Stimulated activated CD8-positive, alpha-beta memory T cell treated with anti-CD3 and anti-CD28 coated beads, Interleukin-4, amount 100 ng/mL, for 1 hour (primary cell): ENCODE measurements at places on chromosomes 3 and 15.

- no peak for DNase-seq
Observed at GRCh38 chr15:51751697-51752683, 593 bp downstream of the TMOD2 start.

DNA sequence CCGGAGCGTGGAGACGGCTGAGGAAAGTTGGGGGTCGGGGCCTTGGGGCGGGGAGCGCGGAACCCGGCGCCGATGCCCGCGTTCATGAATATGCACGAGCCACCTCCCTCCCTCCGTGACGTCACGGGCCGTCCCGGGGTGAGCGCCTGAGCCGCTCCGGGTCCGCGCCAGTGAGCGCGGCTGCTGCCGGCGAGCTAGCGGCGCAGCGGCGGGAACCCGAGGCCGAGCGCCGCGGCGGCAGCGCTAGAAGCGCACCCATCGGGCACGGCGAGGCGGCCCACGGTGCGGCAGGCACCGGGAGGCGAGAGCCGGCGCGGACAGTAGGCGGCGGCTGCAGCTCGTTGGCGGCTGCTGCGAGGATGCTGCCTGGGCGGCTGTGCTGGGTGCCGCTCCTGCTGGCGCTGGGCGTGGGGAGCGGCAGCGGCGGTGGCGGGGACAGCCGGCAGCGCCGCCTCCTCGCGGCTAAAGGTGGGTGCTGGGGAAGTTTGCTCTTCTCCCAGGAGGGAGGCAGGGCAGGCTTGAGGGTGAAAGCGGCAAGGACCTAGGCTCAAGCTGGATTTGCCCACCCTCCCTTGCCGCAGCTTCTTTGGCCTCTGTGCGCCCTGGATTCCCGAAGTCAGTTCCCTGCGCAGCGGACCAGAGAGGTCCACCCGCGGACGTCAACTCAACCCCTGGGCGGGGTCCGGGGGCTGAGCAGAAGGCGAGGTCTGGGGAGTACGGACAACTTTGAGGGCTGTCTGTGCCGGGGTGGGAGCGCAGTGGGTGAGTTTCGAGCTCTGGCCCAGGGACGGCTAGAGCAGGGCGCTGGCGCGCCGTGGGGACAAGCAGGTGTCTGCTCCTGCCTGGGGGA, at the start of gene CLSTN2:
CLSTN2 (plus strand) TSS at position 170 of the 850 bp plus-strand sequence.
- DNase-seq: no peak

DNA sequence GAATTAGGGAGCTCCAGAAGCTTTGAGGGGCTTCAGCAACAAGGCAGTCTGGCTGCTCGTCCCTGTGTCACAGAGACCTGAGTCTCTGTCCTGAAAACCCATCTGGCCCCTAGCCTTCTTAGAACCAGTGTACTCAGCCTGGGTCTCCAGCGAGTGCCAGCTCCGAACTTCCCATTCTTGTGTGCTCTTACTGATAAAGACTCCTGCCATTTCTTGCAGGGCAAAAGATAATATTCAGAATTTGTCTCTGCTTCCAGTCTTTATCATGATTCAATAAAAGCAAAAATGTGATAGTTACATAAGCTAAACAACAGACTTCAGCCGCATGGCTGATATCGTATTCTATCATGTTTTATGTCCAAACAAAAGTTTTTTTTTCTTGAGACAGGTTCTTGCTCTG, 36.0 kb upstream of the BCL2A1 start:
- no peak for DNase-seq

DNA sequence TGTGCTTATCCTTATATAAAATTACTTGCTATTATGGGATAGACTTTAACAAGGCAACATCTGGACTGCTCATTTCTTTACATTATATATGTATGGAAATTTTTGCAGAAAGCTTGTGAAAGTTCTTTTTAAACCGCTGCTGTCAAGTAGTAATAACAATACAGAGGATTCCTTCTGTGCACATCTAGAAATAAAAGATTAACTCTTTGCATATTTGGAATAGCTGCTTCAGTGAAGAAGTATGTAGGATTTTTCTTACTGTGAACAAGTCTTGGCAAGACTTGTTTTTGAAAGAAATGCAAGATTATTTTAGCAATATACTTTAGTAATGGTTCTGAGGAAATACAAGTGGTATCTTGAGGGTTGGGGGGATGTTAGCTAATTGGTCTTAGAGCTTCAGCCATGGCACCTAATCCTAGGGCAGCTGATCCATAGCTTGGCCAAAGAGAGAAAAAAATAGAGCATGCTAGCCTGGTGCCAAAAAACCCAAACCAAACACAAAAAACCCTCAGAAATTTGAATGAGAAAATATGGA, 4.3 kb downstream of the PRKCI start:
- DNase-seq: no peak

- no peak for DNase-seq
Observed at GRCh38 chr3:39982665-39983357, 173.4 kb downstream of the MYRIP start.

GRCh38 chr3:172312001-172312400, 136.3 kb downstream of the GHSR start:
- no peak for DNase-seq

- no peak for DNase-seq
Observed at GRCh38 chr15:79849789-79850188, 47.0 kb downstream of the MTHFS start.

DNA sequence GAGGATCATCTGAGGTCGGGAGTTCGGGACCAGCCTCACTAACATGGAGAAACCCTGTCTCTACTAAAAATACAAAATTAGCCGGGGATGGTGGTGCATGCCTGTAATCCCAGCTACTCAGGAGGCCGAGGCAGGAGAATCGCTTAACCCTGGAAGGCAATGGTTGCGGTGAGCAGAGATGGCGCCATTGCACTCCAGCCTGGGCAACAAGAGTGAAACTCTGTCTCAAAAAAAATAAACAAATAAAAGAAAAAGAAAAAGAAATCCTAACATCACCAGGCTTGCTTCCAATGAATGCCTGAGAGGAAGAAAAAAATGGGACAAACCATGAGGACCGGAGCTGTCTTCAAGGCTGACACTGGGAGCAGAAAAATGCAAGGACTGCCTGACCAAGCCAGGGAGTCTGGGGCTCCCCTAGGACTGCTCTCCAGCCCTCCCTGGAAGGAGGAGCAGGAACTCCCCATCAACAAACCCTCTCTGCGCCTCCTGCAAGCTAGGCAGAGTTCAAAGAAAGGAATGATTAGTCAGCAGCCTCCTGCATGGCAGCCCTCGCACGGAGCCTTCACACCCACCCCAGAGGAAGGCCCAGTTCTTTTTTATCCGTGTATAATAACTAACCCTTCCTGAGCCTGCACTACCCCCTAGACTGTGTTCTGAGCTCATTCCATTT, 55.4 kb downstream of the NUP210 start:
- DNase-seq: no peak

DNA sequence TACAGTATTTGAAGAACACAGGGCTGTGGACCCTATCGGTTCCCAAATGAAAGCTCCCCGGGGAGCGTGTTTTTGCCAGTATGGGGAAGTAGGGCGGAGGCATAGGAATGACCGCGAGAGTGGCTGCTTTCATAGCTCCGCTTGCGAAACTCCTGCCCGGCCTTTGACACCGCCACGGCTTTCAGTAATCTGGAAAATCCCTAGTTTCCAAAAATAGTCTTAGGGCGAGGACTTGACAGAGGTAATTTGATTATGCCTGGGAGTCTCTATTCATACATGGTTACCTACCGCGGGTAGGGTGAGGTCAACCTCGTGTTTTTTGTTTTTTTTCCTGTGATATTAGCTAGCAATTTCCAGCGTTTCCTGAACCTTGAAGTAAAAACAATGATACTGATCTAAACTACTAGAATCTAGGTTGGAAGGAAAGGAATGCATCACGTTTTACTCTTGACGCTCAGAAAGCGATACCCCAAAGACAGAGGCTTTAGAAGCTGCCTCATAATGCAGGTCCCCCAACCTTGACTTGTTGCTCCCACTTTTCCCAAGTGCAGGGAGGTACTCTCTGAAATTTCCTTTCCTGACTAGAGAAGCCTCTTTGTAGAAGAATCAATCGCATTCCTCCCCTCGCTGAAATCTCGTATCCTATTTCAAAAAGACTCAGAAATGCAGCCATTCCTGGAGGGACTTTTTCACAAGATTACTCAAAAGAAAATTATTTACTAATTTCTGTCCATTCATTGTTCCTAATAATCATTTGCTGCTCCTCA, 894 bp upstream of the CCNL1 start:
- peak; percentile 36 for DNase-seq

DNA sequence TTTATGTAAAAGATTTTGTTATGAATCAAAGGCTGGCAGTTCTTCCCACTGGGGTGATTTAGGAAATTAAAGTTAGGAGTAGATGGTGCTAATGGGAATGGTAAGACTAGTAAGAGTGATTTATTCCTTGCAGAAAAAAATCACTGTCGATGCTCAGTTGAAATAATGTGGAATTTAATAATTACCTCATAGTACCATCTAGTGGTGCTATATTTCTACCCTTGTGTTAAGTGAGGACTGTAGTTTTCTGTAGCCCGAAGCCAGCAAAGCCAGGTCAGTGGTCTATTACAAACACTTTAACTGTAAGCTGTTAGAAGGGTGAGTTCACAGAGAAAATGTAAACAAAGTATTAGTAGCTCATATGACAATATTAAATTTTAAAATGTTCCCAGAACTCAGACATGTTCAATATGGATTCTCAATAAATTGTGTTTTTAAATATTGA, 39.5 kb upstream of the GOLGA8J start:
- no peak for DNase-seq

DNA sequence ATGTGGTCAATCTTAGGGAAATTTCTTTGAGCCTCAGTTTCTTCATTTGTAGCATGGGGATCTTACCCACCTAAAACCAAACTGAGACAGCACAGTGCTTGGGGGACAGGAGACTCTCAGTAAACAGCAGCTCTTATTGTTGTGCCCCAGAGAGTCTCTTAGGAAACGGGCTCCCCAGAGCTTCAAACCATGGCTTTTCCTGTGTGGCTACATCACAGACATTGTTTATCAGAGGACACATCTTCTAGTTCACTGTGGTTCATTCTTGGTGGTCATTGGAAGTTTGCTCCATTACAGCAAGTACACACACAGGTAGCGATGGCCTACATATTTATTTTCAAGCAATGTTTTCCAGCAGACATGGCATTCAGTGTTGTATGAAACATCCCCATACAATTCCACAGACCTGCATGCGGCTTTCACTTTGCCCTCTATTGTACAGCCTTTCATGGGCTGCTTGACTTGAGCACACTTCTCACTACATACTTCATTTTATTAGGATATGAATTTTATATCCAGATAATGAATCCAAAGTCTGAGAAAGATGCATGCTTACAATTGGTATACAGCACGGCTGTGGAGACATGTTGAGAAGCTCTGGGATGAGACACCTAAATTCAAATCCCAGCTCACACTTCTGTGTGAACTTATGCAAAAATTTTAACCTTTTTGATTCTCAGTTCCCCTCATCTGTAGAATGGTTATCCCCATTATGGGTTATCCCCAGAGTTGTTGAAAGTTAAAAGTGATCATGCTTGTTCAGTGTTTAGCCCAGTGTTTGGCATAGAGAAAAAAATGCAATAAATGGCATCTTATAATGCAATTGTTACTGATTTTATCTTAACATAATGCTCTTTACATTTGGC, 84.8 kb upstream of the ICE2 start:
- DNase-seq: no peak

DNA sequence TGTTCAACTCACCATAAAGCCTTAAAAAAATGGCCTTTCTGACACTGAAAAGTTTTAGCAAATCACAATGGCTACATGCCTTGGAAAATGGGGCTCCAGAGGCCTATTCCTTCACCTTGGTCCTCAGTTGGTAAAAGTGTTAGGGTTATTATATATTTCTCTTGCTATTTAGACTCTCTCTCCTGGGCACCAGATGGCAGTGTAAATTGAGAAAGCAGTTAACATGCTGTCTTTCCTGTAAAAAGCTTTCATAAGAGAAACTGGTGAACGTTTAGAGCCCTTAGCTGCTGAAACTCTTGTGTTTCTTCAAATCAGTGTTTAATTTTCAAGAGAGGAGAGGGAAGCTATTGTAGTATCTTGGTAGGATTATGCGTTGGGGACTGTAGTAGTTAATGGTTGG, 89.9 kb downstream of the LRTM1 start:
- DNase-seq: no peak

GRCh38 chr15:62244762-62245161, 79.7 kb upstream of the C2CD4B start:
- no peak for DNase-seq

GRCh38 chr3:124780761-124781475, 50.7 kb downstream of the UMPS start:
- DNase-seq: no peak

GRCh38 chr15:70164910-70165715, 67.4 kb upstream of the TLE3 start:
- no peak for DNase-seq

DNA sequence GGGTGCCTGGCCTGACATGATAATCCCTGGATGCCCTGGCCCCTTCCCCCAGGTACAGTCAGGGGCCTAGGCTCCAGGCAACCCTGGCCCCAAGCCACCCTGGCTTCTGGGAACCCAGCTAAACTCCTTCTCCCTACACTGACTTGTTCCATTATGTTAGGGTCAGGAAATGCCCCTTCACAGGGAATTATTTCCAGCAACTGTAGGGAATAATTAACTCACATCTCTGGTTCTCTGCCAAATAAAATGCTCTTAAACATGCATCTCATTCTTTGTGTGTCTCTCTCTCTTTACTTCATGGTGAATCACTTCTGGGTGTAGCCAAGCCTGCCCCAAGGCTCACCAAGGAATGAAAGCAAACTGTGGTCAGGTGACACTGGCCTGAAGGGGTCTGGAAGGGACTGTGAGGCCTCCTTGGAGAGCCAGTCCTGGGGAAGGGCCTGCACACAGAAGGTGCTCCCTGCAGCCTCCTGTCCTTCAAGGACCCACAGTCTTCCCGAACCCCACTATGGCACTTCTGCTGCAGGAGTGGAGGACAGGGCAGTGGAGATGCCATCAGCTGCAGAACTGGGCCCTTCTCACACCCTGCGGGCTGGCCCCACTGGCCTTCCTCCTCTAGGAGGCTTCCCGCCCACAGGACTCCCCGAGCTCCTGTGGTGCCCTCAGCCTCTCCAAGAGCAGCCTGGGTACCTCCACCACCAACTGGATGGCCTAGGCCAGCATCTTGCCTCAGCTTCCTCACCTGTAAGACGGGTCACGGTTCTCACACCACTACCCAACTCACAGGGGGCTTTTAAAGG, 17.6 kb downstream of the TKT start:
- DNase-seq: no peak

DNA sequence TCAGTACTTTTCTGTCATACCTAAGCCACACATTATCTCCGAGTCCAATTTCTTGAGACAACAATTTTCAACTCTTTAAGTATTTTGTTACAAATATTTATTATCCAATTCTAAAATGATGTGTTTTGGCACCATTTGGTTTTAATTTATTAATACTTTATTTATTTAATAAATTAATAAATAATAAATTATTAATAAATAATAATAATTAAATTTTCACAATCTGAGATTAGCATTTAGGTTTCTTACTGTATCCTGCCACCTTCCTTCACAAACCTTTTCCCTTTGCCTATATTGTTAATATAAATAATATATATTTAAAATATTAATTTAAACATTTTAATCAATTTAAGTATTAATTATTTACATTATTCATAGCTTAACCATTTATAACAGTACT, 23.9 kb downstream of the TMEM207 start:
- DNase-seq: no peak

GRCh38 chr15:39820050-39820602, 37.5 kb upstream of the FSIP1 start:
- DNase-seq: no peak

- no peak for DNase-seq
Observed at GRCh38 chr3:39128951-39129350, 21.5 kb downstream of the TTC21A start.
